ENCODE measurements at places on chromosomes 3 and 15.

DNA sequence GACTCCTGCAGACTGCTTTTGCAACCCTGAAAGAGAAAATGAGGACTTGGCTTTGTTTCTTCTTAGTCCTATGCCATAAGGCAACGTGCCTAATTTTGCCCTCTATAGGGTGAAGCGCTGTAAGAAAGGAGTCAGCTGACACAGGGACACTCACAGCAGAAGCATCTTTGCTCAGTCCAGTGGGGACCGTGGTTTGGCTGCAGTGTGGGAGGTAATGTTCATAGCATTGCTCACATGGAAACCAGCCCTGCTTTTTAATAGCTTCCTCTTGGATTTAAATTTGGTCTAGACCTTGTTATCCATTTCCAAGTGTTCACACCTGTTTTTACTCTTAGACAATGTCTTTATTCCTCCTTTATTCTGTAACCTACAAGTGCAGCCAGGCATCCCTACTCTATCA is 1032.1 kb downstream of the NTRK3 start:
- no peak for DNase-seq

- DNase-seq: no peak
These were observed 4.6 kb downstream of the DPP8 start for GRCh38 chr15:65512807-65513416.

DNA sequence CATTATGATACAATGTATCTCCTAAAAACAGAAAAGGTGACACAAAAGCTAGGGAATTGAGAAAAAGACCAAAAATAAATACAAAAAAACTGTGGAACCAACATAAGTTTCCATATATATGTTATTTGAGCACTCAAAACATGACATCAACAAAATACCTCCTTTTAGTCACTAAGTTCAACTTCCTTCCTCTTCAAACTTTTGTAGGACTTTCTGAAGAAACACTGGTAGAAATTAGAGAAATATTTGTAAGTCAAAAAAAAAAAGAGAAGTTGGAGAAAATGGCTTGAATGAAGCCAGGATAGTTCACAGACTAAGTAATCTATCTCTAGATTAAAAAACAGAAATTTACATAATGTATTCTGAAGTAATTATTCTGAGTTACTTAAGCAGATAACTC is 208.4 kb upstream of the ALCAM start:
- no peak for DNase-seq

- no peak for DNase-seq
These were observed 134.0 kb upstream of the THRB start for GRCh38 chr3:24628523-24629258.

GRCh38 chr3:139526146-139526545 is 13.4 kb downstream of the RBP1 start:
- DNase-seq: no peak

Data from NCI-H82 (cell line).